ENCODE measurements at places on chromosomes 13 and 19.

- DNase-seq: no peak
Measured at GRCh38 chr13:73602295-73602694, 531.9 kb downstream of the KLF12 start.

DNA sequence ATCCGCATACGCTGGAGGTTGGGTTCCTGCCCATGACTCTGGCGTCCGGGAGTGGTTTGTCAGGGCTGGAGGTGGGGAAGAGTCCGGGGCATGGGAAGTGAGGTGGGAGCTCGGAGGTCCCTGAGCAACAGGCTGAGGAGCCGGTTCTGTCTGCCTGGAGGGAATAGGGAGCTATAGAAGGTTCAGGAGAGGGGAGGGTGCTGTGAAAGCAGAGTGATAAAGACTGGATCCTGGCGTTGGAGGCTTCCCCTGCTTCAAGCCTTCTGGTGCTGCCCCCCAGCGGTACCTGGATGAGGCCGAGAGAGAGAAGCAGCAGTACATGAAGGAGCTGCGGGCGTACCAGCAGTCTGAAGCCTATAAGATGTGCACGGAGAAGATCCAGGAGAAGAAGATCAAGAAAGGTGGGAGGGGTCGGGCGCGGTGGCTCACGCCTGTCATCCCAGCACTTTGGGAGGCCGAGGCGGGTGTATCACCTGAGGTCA lies 2.6 kb downstream of the HMG20B start:
- no peak for DNase-seq

DNA sequence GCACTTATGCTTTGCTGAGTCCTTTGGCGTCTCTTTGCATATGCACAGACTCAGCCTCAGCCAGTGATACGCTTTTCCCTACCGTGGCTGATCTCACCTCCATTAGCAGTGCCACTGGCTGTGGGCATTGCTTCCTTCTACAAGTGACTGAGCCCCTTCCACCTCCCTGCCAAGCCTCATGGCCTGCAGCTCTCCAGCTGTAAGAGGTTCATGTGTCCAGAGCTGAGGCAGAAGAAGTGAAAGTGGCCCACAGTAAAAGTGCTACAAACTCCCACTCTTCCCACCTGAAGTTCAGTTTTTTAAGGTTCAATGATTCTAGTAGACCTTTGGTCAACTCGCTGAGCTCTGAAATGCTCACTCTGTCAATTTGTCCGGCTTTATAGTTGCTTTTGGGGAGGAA lies 44.7 kb downstream of the SMARCA4 start:
- no peak for DNase-seq

DNA sequence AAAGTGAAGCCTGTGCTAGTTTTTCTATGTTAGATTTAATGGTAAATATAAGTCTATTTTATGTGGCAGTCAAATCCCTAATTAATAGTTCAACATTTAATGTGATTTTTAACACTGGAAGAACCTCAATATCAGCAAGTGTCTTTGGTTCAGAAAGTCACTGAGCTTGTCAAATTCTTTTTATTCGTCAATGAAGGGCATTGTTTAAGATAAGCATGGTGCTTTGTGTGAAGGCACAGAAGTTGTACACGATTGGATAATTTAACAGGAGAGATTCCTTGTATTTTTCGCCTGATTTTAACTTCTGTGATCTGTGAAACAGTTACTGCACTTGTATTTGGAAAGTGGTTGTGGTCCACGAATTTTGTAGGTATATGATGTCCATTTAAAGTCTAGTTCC lies 30.2 kb upstream of the RB1 start:
- DNase-seq: no peak

- DNase-seq: no peak
Measured at GRCh38 chr13:21796066-21796465, 125.2 kb downstream of the FGF9 start.

- DNase-seq: no peak
Measured at GRCh38 chr19:13058951-13059660, 43.6 kb downstream of the LYL1 start.

GRCh38 chr13:75554981-75555380 lies 5.4 kb downstream of the UCHL3 start:
- no peak for DNase-seq

GRCh38 chr13:50152224-50152623 lies 137.0 kb downstream of the KCNRG start:
- no peak for DNase-seq

DNA sequence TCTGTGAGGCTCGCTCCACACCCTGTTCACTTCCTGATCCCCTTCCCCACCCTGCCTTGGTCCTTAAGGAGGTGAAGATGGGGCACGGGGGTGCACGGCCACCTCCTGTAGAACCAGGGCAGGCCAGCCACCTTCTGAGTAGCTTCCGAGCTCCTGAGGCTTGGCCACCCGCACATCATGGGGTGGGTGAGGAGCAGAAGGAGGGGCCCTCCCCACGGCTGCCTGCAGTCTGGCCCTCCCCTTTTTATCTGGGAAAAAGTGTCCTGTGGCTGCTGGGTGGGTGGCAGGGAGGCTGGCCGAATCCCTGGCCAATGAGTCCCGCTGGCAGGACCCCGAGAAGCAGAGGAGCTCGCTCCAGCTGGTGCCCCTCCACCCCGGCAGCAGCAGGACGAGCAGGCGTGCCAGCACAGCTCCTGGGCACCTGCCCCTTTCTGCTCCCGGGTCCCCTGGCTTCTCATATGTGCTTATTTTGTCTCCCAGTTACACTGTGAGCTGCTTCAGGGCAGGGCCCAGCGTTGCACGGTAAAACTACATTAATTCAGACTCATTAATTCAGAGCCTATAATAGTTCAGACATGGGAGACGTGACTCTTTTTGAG lies 135.0 kb downstream of the KDM4B start:
- DNase-seq: no peak

GRCh38 chr13:105097521-105097920 lies 1437.9 kb downstream of the EFNB2 start:
- DNase-seq: no peak

DNA sequence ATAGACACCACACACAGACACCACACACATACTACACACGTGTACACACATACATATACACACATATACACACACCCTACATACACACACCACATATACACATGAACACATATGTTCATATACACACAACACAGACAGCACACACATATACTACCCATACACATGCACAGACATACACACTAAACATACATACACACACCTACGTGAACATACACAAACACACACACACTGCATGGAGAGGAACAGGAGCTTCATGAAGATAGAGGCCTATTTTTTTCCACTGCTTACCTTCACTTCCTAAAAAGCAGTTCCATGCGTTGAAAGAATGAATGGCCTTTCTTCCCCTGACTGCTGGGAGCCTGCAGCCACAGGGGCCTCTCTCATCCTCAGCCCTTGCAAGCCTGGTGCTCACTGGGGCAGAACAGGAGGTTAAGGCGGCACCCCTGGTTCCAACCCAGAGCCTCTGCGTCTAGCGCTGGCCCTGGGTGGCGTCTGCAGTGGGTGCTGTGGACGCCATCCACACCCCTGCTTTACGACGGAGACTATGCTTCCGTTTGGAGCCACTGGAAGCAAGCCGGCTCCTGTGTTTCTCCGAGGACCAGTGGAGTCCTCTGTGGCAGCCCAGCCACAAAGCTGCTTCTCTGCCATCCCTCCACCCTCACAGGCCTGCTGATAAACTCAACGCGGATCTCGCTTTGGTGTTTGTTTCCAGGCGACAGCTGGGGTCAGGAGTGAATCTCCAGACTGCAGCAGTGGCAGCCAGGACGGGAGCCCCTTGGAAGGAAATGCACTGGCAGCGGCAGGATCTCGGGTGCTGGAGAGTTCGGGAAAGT lies 1.9 kb upstream of the RASA3 start:
- peak; percentile 61 for DNase-seq

DNA sequence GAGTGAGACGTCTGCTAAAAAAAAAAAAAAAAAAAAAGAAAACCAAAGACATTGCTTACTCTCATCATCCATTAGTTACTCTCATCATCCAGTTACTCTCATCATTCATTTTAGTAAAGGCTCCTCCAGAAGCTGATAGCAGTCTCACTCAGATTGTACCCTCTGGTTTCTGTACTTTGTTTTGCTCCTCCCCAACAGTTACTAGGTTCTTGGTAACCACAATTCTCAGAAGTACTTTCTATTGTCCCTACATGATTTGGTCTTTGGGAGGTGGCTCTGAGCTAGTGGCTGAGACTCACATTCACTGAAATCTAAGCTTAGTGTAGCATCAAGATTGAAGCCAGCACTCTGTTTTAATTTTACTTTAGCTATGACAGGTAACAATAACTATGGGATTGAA lies 14.3 kb downstream of the ERICH4 start:
- no peak for DNase-seq

DNA sequence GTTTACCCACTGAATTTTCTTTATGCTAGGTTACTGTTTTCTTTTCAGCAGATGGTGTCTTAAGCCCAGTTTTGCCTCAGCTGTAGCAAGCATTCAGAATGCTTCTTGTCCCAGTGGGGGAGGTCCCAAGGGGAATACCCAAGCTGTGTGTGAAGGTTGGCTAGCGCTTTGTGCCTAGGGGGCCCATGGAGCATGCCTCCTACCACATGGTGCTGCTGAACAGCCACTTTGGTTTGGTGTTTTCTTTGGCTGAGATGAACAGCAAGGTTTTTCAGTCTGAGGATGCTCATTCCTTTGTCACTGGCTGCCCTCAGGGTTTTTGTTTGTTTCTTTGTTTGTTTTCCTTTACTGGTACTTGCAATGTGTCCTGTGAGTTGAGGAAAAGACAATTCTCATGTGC lies 99.0 kb downstream of the PCDH20 start:
- no peak for DNase-seq

GRCh38 chr19:33948651-33949335 lies 152.1 kb downstream of the KCTD15 start:
- no peak for DNase-seq

Measured in sigmoid colon (tissue), 7 donors.